ENCODE measurements at places on chromosomes 1 and 21. TPM values are rescaled to one million over a fixed set of nuclear protein-coding genes. Genes with fewer than 3 reads are reported as not detected.

DNA sequence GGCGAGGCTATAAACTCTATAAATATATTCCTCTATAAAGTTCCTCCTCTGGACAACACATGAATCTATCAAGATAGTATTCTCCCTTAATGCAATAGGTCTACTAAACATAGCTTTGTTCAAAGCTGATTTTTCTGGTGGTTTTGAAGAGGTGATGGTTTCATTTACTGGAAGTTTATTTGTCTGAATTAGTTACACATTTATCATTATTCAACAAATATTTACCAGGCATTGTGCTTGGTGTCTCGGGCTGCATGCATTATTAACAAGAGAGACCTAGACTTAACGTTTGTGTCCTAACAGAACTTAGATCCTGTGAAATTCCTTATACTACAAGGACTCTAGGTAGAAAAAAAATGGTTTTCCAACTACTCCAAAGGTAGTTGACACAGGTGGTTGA is 511.4 kb upstream of the B3GALT2 start:
- DNase-seq, result no peak

DNA sequence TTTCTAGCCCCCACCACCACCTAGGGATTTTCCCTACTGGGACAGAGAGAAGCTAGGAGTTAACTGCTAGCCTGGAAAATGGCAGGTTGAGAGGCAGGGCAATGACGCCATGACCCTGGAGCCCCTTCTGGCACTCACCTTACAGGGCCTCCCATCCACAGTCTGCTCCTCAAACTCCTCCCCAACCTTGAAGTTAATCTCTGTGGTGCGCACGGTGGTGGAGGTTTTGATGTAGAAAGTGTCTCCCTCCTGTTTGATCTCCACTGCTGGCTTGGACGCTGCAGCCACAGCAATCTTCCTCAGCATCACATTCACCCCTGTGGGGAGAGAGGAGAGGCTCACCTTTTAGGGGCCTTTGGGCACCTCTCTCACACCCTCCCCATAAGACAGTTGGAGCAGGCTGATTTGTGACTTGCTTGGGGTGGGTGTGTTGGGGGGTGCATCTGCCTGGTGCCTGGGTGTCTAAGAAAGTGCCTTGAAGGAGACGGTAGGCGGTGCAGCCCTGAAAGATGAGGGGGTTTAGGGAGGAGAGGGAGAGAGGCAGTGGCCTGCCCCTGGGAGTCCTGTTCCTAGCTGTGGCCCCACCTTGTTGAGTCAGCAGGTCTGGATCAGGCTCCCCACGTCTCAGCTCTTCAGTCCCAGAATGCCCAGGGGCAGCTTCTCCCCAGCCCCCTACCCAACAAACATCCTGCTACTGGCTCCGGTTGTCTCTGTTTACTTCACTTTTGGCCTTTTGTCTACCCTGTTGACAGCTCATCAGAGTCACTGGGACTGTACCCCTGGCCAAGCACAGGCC is 4.4 kb downstream of the CRABP2 start:
- no peak for DNase-seq

GRCh38 chr1:111275079-111275478 is 15.6 kb upstream of the CHIA start:
- no peak for DNase-seq

DNA sequence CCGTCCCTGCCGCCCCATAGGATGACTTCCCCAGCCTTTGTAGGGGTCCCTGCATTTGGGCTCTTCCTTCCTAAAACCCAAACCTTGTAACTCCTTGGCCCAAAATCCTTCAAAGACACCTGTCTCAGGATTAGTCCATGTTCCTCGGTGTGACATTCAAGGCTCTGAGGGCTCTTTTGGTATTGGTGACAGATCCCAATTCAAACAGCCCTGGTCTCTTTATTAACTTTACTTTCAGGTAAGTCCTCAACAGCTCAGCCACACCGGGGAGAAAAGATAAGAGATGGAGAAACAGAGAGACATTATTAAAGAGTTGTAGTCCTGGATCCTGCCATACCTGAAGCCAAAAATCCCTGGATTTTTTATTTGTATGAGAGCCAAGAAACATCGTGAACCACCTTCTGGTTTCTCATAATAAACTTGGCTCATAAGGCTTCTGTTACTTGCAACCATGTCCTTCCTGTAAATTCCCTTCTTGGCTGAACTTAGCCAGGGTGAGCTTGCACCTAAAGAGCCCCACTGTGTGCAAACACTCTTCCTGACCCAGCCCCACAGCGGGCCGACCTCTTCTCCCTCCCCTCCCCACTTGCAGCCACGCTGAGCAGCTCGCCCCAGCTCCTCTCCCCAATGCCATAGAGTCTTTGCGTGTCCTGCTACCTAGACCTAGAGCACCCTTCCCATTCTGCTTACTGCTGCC is 7.9 kb upstream of the MATN1 start:
- DNase-seq, result no peak

- DNase-seq, result no peak
Observed at GRCh38 chr1:2494323-2494693, 18.2 kb downstream of the PLCH2 start.

- DNase-seq, result no peak
Observed at GRCh38 chr1:219179293-219179692, 5.6 kb downstream of the LYPLAL1 start.

- DNase-seq, result no peak
Observed at GRCh38 chr1:207849016-207849415, 61.9 kb downstream of the CD34 start.

GRCh38 chr1:26289158-26290059 is 9.5 kb downstream of the SH3BGRL3 start:
- no peak for DNase-seq

DNA sequence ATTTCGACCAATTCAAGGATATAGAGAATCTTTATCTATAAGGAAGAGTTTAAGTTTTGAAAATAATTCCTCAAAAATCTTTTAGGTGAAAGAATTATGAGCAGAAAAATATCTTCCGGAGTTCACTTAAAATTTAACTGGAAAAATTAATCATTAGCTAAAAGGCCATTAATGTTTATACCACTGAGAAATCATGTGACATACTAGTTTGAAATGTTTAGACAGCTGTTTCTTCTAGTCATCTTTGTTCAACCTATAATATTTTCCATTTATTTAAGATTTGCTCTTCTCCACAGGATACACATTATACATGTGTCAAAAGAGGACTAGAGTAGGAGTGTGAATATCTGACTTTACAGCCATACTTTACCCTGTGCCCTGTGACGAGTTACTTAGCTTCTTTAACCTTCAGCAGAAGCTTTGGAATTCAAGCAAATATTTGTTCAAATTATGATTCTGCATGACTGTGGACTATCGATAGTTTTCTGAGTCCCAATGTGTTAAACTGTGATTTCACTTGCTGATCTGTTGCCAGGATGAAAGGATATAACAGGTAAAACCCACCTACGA is 374.8 kb downstream of the BRINP3 start:
- no peak for DNase-seq

- DNase-seq, result peak; percentile 92
Observed at GRCh38 chr1:183022202-183023145, 746 bp upstream of the LAMC1 start.

PDZK1 gene
- 47.6 TPM for total RNA-seq

KCNJ9 gene
- total RNA-seq, result not detected

LAMC1 gene
- total RNA-seq, result 56.0 TPM

RPS6KA1 gene
- total RNA-seq, result 38.2 TPM

KCNK1 gene
- total RNA-seq, result 73.9 TPM

DPT gene
- total RNA-seq, result not detected

ASAP3 gene
- total RNA-seq, result 64.9 TPM

LCE2C gene
- total RNA-seq, result not detected

All from endodermal cell (in vitro differentiated cells).